ENCODE measurements at places on chromosomes 7 and 10.

GRCh38 chr10:37125921-37126320 lies 523 bp downstream of the ANKRD30A start:
- DNase-seq = no peak

- no peak for DNase-seq
Observed at GRCh38 chr7:85103962-85104361, 82.9 kb downstream of the SEMA3D start.

DNA sequence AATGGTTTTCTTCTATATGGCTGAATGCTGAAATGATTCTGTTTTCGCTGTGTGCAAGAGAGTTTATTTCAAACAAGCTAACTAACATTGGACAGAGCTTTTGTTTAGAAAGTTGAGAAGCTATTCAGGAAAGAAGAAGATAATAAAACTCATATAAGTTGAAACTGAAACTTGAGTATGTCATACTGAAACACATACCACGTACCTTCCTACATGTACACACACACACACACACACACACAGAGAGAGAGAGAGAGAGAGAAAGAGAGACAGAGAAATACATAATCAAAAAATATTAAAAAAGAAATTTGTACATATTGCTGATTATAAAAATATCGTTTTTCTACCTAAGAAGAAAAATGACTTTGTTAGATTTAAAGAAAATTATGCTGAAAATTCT lies 561.9 kb upstream of the KCND2 start:
- DNase-seq = no peak

GRCh38 chr7:107017965-107018719 lies 26.4 kb upstream of the PRKAR2B start:
- no peak for DNase-seq

DNA sequence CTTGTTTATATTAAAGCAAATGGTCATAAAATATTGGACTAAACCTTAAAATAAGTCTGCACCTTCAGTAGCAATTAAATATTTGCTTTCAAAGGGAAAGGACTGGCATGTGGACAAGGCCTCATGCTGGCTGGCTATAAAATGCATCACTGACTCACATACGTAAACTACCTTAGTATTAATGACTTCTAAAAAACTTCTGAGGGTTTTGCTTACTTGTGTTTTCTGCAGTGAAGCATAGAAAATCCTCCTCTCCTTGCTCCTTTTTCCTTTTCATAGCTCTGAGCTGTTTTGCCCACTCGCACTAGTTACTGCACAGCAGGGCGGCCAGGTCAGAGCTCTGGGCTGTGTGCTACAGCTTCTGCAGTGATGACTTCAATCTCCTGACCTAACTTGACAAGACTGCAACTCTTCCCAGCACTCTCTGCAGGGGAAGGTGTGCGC lies 82.3 kb downstream of the CUL2 start:
- DNase-seq = no peak

GRCh38 chr10:18658271-18659124 lies 733 bp upstream of the ARL5B start:
- DNase-seq = no peak

DNA sequence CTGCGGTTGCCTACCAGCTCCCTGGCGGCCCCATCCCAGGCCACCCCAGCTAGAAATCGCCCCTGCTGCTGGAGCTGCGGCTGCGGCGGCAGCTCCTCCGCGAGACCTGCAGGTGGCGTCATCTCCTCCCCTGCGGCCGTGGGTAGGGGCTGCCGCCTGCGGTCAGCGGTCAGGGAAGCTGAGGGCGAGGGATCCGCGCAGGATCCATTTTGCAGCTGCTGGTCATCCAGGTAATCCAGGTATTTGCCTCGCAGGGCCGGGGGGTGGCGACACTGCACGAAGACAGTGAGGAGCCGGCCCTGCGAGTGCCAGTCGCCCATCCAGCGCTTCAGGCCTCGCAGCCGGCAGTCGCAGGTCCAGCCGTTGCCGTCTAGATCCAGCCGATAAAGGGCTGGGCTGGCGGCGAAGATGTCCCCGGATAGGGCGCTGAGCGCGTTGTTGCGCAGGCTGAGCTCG lies 1.5 kb downstream of the TRIL start:
- DNase-seq = no peak

- DNase-seq = no peak
Observed at GRCh38 chr10:70399177-70399576, 4.8 kb upstream of the EIF4EBP2 start.

GRCh38 chr7:153399554-153399940 lies 640.0 kb downstream of the ACTR3B start:
- DNase-seq = no peak

GRCh38 chr10:18523025-18523424 lies 128.4 kb downstream of the NSUN6 start:
- DNase-seq = no peak

DNA sequence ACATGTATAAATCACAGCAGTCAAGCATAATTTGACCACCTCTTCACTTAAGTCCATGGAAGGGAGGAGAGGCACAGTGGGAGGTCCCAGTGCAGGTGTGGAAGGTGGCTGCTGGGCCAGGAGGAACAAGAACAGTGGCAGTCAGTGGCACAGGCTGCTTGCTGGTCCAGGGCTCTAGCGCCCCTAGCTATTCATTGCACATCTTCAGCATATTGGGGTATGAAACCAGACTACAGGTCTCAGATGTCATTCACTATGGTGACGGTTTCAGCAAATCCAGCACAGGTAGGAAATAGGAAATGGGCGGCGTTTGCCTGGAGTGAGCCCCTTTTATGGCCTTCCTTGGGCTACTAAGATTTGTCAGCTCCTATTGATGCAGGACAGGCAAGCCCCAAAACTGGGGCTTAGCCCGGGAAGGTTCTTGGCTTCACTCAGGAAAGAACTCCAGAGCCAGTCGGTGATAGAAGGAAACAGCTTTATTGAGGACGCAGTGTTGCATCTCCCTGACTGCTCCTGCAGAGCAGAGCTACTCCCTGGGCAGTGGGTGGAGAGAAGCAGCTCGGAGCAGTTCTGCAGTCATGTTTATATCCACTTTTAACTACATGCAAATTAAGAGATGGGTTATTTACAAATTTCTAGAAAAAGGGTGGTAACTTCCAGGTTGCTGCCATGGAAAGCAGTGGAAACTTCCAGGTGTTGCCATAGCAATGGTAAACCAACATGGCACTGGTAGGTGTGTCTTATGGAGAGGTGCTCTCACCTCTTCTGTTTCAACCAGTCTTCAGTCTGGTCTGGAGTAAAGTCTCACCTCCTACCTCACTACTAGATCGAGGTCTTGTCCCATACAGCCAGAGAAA lies 608.8 kb downstream of the PARD3 start:
- no peak for DNase-seq

DNA sequence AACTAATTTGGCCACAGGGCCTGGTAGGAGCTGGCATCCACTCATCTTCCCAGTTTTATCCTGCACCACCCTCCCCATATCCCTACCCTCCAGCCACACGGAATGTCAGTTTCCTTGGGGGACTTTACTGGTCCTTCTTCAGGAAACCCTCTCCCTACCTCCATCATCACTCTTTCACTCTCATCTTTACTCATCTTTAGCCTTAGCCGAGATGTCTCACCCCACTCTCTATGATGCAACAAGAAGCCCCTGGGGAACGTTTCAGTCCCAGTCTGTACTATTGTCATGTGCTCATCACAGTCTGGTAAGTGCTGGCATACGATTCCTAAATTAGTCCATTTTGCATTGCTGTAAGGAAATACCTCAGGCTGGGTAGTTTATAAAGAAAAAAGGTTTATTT lies 34.9 kb upstream of the TMEM248 start:
- DNase-seq = no peak

- peak; percentile 30 for DNase-seq
Observed at GRCh38 chr7:108660465-108660864, 90.8 kb downstream of the DNAJB9 start.

GRCh38 chr10:79346388-79347225 lies 662 bp upstream of the PPIF start:
- no peak for DNase-seq

DNA sequence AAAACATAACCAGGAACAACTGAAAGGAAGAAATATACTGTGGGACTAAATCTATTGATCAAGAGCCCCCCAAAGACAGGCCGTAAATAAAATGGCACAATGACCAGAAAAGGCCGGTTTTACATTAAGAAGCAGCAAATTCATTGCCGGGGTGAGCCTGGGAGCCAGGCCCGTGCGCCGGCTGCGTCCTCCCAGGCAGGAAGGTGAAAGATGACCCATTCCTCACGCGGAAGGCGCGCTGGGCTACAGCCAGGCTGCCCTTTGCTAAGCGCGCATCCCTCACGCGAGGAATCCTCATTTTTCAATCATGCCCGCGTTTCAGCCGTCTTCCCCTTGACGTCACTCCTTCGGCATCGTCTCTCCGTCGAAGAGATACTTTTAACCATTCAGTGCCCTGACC lies 47.6 kb upstream of the MGMT start:
- no peak for DNase-seq

- DNase-seq = no peak
Observed at GRCh38 chr10:98195120-98195519, 60.7 kb downstream of the R3HCC1L start.

GRCh38 chr7:46454816-46455215 lies 533.7 kb upstream of the IGFBP3 start:
- DNase-seq = peak; percentile 10

DNA sequence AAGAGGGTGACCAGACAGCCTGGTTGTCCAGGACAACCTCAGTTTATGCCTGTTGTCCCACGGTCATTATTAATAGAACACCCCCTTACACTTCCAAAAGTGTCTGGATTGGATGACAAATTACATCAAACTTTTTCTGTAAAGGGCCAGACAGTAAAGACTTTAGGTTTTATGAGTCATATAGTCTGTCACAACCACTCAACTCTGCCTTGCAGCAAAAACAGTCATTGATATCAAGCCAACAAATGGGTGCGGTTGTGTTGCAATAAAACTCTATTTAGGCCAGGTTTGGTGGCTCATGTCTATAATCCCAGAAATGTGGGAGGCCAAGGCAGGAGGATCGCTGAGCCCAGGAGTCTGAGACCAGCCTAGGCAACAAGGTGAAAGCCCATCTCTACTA lies 66.7 kb upstream of the ATP6V0A4 start:
- DNase-seq = no peak

DNA sequence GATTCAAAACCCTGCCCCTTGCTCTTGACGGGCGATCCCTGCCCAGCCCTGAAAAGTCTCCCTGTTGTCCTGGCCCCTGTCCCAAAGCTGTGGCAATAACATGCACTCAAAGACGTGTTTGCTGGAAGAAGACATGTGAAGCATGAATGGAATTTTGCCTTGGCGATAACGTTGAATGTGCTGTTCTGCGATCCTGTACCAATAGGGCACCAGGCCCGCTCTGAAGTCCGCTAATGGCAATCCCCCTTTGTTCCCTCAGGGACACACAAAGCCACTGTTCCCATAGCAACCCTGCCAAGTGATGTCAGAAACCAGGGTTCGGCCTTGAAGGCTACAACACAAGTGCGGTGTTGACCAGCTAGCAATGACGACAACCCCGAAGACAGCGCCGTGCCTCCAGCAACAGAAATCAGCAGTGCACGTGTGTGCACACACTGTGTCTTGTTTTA lies 284.6 kb downstream of the KLF6 start:
- DNase-seq = no peak

DNA sequence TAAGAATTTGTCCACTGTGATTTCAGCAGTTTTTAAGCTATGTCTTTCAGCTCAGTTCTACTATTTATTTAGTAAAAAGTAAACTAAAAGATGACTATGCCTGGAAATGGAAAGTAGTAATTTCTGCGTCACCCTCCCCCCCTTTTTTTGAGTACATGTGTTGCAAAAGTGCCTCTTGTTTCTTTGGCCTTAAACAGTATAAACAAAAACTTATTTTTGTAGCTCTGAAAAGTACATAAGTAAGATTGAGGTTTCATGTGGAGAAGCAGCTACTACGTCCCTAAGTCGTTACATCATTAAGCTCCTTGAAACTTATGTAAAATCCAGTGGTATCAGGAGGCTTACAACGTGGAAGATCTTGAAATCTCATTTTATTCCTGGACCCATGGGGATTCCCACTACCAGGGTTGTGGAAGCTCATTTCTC lies 46.3 kb upstream of the HBP1 start:
- no peak for DNase-seq

DNA sequence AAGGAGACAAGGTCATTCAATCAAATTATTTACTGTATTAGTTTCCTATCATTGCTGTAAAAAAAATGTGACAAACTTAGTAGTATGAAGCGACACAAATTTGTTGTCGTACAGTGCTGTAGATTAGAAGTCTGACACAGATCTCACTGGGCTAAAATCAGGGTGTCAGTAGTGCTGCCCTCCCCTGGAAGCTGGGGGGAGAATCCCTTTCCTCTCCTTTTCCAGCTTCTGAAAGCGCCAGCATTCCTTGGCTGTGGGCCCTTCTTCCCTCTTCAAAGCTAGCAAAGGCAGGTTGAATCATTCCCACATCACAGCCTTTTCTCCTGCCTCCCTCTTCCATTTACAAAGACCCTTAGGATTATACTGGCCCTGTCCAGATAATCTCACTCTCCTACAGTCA lies 28.0 kb downstream of the VPS41 start:
- DNase-seq = no peak

DNA sequence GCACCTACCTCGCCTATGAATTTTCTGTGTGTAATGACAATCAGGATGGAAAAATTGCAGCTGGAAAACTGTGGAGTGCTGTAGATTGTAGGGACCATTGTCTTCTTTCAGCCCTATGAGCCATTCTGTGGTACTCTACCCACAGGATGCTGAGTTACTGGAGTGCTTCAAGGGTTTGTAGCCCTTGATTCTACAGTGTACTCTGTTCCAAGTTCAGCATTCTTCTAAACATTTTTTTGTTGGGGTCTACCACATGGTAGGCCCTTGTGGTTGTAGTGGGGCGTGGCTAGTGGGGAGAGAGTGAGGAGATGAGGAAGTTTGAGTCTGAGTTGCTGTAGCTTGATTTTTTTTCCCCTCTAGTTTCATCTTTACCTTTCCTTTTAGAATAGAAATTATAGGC lies 33.5 kb downstream of the REEP3 start:
- DNase-seq = no peak

DNA sequence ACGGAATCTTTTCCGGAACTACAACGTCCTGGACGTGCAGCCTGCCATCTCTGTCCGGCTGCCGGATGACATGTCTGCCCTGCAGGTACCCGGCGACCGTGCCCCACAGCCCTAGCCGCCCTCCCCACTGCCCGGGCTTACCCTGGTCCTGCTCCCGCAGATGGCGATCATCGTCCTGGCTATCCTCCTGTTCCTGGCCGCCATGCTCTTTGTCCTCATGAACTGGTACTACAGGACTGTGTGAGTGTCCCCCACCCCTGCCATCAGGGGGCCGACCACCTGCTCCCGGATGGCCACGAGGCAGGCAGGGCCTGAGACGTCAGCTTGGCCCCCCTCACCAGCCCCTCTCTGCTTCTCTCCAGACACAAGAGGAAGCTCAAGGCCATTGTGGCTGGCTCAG lies 38.0 kb upstream of the VSIR start:
- no peak for DNase-seq
